ENCODE measurements at places on chromosomes 6 and 20.

DNA sequence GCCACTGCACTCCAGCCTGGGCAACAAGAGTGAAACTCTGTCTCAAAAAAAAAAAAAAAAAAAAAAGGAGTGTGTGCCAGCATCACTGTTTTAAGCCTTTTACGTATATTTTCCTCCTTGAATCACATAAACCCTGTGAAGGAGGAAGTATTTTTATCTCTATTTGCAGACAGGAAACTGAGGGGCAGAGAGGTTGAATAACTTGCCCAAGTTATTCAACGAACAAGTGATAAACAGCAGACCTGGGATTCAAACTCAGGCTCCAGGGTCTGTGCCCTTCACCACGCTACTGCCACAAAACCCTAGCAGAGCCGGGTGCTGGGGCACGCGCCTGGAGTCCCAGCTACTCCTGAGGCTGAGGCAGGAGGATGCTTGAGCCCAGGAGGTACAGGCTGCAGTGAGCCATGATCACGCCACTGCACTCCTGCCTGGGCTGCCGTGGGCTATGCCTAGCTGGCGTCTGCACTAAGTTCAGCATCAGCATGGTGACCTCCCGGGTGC lies 9.4 kb upstream of the AVP start:
- DNase-seq, result no peak

- no peak for DNase-seq
Observed at GRCh38 chr6:11251553-11252360, 19.3 kb upstream of the NEDD9 start.

DNA sequence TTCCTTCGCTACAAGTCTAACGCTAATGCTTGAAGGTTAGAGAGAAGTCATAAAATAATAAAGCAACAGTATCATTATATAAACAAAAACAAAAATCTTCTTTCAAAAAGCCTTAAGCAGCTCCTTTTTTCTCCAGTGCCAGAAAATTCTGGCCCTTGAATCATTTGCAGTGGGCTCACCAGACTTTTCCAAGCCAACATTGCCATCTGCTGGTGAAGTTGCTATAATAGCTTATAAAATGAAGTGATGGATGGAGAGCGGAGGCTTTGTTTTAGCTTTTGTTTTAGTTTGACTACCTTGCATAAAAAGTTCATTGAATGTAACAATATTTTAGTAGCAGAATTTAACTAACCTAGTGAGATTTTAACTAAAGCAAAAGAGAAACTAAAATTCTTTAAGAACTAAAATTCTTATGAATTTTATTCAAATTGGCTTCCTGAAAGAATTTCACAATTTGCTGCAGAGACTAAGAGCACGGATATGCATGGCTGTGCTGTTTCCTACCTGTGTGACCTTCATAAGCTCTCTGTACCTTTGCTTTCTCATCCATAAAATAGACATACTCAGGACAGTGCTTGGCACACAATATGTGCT lies 44.8 kb upstream of the SLC2A12 start:
- DNase-seq, result peak; percentile 26

GRCh38 chr6:111748231-111748647 lies 125.0 kb downstream of the FYN start:
- no peak for DNase-seq

DNA sequence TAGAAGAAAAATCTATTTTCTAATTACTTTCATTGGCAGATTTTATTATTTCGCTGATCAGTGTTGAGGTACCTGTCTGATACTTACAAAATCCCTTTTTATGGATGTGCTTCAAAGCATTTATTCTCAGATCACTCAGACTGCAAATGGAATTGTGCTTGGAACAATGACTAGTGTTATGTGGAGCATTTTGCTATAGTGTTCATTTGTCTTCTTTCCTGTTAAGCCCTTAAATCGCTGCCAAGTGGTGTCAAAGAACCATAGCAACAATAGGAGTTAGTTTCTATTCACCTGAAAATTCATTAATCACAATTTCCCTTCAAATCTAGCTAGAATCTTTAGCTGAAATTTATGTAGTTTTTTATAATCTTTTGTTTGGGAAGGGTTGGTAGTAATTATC lies 29.8 kb downstream of the SMPDL3A start:
- DNase-seq, result no peak

DNA sequence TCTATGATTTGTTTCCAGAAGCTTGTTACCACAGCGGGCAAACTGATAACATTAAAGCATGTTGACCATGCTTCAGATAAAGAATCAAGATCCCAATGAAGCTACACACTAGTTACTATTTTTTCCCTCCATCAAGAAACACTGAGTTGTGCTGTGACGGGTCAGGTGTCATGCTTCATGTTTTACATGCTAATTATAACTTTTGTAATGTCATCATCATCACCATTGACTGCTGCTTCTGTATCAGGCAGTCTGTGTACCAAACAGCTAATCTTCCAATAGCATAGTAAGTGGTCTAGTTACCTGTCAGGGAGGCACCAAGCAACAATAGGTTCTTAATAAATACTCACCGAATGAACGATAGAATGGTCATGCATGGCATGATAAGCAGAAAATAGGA lies 388.1 kb downstream of the THBS2 start:
- DNase-seq, result no peak

- no peak for DNase-seq
Observed at GRCh38 chr6:130893277-130893676, 66.1 kb downstream of the SMLR1 start.

GRCh38 chr6:6539036-6539435 lies 49.5 kb upstream of the LY86 start:
- no peak for DNase-seq

DNA sequence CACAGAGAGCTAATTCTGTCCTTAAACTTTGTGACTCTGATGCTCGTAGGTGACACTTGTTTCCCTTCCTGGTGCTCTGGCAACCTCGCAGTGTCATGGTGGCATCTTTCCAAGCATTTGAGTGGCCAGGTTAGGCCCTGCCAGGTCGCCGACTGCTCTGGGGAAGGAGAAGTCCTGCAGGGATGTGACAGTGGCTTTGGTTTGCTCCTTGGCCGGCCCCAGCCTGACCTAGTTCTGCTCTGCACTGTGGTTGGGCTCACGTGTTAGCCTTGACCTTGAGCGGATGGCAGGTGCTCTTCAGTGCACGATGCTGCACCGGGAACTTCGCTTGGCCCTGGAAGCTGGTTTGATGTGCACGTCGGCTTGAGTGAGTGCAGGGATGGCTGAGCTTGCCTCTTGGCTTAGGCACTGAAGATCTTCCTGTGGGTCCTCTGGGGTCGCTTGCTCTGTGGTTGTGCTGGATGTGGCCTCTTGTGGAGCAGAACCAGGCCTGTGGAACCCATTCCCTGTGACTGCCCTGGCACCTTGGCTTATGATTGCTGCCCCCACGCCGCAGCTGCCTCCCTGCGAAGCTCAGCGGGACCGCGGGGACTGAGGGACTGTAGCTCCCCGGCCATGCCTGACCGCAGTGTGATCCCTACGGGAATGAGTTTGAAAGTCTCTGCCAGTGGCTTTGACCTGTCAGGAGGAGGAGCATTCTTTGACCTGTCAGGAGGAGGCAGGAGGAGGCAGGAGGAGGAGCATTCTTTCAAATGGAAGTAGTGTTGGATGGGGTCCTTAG lies 8.7 kb downstream of the OSBPL2 start:
- no peak for DNase-seq

GRCh38 chr6:11542863-11543262 lies 5.3 kb downstream of the TMEM170B start:
- DNase-seq, result no peak

- no peak for DNase-seq
Observed at GRCh38 chr20:32886652-32887051, 27.9 kb downstream of the EFCAB8 start.

GRCh38 chr6:41222045-41222444 lies 6.1 kb upstream of the TREML4 start:
- no peak for DNase-seq

- DNase-seq, result no peak
Observed at GRCh38 chr6:151215999-151216398, 23.8 kb upstream of the AKAP12 start.

- no peak for DNase-seq
Observed at GRCh38 chr6:45997875-45998506, 17.7 kb downstream of the CLIC5 start.

GRCh38 chr20:20835897-20836296 lies 123.5 kb upstream of the RALGAPA2 start:
- no peak for DNase-seq

- DNase-seq, result no peak
Observed at GRCh38 chr20:62860924-62861691, 514 bp downstream of the TCFL5 start.

DNA sequence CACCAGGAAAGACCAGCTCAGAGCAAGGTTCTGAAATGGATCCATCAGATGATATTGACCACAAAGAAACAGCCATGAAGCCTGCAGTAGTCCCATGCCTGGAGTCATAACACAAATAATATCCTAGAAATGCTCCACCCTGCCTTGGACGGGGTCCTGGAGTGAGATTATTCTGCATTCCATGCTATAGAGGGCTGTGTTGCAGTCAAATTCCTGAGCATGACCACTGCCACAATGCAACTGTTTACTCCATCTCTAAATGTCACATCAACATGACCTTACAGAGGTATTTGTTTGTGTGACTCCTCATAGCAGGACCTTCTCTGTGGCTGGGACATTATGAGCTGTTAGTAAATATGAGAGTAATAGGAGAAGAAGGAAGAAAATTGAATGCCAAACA lies 257.5 kb upstream of the TCF21 start:
- no peak for DNase-seq

GRCh38 chr6:74128536-74128935 lies 432.5 kb downstream of the CD109 start:
- no peak for DNase-seq

GRCh38 chr6:50112981-50113857 lies 63.5 kb upstream of the DEFB112 start:
- no peak for DNase-seq

DNA sequence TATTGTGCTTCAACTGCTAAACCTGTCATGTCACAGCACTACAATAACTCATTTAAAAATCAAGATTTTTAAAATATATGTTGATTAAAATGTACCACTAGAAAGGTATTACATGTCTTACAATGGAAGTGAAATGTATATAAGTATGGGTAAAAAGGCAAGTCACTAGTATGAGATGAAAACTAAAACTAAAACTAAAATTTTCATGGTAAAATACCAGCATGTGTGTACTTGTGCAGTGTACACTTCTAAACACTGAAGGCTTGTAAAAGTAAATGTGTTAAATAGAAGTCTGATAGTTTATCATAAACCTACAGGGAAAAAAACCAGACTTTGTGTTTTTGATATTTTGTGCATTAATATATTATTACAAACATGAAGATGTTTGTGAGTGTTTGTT lies 13.7 kb upstream of the TMEM244 start:
- no peak for DNase-seq

Data from stimulated activated CD4-positive, alpha-beta T cell treated with anti-CD3 and anti-CD28 coated beads, Interleukin-15, amount 100 ng/mL, for 48 hours (primary cell).